Stimulated activated CD8-positive, alpha-beta memory T cell treated with anti-CD3 and anti-CD28 coated beads, Interleukin-4, amount 100 ng/mL, for 24 hours (primary cell): ENCODE measurements at places on chromosomes 7 and 10.

GRCh38 chr10:126930883-126931503, 25.8 kb downstream of the DOCK1 start:
- no peak for DNase-seq

- DNase-seq: no peak
These were observed 196.8 kb downstream of the RNLS start for GRCh38 chr10:88386204-88386788.

GRCh38 chr10:71893920-71894319, 42.9 kb upstream of the PSAP start:
- DNase-seq: no peak

DNA sequence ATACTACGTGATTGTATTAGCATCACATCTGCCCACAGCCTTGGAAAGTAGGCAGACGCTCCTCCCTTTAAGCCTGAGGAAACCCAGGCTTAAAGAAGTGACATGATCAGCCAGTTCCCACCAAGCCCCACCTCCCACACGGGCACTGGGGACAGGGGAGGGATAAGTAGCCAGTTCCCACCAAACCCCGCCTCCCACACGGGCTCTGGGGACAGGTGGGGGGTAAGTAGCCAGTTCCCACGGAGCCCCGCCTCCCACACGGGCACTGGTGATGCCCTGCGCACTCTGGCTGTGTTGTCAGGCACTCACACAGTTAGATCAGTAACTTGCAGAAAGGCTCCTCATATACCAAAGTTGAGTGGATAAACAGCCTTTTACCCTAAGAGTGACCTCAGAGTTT, 606.8 kb downstream of the PTPRN2 start:
- DNase-seq: no peak

DNA sequence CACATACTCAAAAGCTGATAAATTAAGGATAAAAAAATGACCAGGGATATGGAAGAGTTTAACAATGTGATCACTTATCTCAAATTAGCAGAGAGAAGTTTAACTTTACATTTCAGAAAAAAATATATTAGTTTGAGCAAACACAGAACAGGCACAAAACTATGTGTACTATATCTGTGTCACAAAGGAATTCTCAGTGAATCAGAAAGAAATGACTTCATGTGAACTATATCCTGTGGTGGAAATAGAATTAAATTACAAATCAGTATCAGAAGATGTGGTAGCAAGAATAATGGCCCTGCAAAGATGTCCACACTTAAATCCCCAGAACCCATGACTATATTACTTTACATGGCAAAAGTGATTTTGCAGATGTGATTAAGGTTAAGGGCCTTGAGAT, 70.3 kb downstream of the SEC23IP start:
- DNase-seq: no peak

GRCh38 chr10:70343712-70344111, 38.7 kb downstream of the LRRC20 start:
- DNase-seq: no peak

DNA sequence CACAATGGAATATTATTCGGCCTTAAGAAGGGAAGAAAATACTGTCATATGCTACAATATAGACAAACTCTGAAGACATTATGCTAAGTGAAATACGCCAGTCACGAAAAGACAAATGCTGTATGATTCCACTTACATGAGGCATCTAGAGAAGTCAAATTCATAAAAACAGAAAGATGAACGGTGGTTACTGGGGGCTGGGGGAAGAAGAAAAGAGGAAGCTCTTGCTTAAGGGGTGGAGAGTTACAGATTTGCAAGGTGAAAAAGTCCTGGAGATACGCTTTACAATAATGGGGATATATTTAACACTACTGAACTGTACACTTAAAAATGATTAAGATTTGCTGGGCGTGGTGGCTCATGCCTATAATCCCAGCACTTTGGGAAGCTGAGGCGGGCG, 49.0 kb downstream of the PSMC2 start:
- DNase-seq: no peak
